CD4-positive, alpha-beta memory T cell (primary cell): ENCODE measurements at places on chromosomes 5 and 9. TPM values are rescaled to one million over a fixed set of nuclear protein-coding genes. Genes with fewer than 3 reads are reported as not detected.

The SLC25A2 gene
- 0.38 TPM for total RNA-seq

The PTGDS gene
- 4.8 TPM for total RNA-seq

The ZNF462 gene
- 1.0 TPM for total RNA-seq

The AGXT2 gene
- total RNA-seq, result not detected

The SAXO1 gene
- 1.0 TPM for total RNA-seq

The WWC1 gene
- total RNA-seq, result 2.7 TPM

The FGF18 gene
- total RNA-seq, result 0.17 TPM

The FBXL7 gene
- total RNA-seq, result not detected

The CDC25C gene
- not detected for total RNA-seq

The CNTLN gene
- 0.15 TPM for total RNA-seq

The ADGRD2 gene
- not detected for total RNA-seq

DNA sequence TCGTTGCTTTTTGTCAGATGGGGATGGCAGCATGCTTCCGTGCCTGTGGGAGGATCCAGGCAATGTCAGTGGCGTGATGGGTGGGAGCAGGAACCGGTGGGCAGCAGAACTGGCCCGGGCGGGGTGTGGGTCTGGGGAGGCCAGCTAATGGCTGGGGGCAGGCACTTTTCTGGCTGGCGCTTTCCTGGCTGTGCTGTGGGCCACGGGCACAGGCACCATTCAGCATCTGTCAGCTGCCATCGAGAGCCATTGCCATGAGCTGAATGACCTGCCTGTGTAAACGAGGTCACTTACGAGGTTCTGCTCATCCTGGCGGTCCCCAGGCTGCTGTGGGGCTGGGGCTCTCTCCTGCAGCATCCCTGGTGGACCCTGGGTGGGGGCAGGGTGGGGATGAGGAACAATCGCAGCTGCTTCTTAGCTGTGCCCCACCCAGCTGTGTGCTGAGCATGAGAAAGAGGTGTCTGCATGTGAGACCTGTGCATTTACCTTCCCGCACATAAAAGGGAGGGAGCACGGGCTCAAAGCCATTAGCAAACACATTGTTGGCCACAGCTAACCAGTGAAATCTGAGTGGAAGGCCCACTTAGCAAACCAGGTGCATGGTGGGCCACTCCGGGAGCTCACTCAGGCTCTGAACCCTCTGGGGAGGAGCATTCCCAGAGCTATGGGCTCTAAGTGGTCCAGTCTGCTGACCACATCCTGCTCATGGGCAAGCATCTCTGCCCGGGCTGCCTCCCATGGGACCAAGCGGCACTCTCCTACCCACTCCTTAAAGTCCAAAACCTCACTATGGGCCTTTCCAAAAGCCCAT lies 41.3 kb upstream of the OLFM1 start:
- no peaks in the 10 kb centered on the region for H3K27me3 ChIP-seq
- H3K27ac ChIP-seq, result no peak overlapping the region
- H3K4me1 ChIP-seq, result no peaks in the 10 kb centered on the region

GRCh38 chr5:178394074-178394473 lies 161.5 kb upstream of the PHYKPL start:
- no peak overlapping the region for H3K27ac ChIP-seq
- no peaks in the 10 kb centered on the region for H3K4me1 ChIP-seq
- DNase-seq, result no peak
- H3K4me3 ChIP-seq, result no peak overlapping the region
- no peaks in the 10 kb centered on the region for H3K27me3 ChIP-seq
- no peaks in the 10 kb centered on the region for H3K36me3 ChIP-seq

DNA sequence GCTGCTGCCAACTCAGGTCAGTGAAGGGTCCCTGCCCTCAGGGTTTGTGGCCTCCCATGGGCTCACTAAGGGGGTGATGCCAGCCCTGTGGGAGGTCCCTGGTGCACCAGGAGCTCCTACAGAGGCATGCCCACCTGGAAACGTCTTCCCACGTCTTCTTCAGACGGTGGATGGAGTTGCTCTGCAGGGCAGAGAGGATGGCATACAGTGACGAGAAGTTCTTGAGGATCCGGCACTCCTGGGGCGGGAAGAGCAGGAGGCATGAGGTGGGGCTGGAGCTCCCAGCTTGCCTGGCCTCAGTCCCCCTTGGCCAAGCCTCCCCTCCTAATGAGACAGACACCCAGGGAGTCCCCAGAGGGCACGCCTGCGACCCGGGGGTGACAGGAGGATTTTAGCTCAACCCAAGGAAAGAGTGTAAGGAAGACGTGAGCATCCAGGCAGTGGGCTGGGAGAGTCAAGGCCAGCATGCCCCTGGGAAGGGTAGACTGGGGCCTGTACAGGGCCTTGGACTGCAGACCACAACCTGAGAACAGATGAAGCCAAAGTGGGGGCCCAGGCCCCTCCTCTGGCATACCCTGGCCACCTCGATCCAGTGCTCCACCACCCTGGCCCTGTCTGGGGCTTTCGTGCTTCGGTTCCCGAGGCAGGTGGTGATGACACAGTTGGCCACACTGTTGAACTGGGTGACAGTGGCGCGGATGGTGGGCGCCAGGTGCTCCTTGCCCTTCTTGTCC lies 14.4 kb downstream of the RALGDS start:
- H3K27ac ChIP-seq, result no peak overlapping the region
- H3K36me3 ChIP-seq, result peaks cover 90% of the 10 kb centered on the region
- no peak for DNase-seq
- no peaks in the 10 kb centered on the region for H3K27me3 ChIP-seq

DNA sequence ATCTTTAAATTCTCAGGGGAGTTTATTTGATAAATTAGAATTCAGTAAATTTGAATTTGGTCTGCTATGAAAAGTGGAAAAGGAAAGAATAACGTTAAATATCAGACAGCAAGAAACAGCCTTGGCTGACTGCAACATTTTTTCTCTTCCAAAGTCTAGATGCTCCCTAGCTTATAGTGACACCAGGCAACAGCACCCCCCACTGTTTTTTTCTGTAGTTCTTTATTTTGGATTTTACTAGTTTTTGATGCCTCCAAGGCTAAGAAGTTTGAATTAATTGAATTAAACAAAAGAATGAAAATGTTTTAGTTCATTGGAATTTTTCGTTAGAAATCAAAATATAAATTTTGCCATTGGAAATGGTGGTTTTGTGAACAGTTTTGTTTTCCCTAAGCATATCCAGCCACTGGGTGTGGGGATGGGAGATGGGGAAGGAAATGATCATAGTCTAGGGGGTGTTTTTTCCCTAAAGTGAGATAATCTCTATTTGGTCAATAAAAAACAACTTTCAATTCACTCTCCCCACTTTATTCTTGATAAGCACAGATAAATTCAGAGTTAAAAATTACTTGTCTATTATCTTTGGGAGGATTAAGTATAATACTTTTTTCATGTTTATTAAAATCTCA lies 199.3 kb upstream of the CD180 start:
- H3K27ac ChIP-seq, result no peak overlapping the region
- no peaks in the 10 kb centered on the region for H3K27me3 ChIP-seq
- H3K4me1 ChIP-seq, result no peaks in the 10 kb centered on the region
- no peak for DNase-seq
- no peaks in the 10 kb centered on the region for H3K36me3 ChIP-seq
- no peak overlapping the region for H3K4me3 ChIP-seq

DNA sequence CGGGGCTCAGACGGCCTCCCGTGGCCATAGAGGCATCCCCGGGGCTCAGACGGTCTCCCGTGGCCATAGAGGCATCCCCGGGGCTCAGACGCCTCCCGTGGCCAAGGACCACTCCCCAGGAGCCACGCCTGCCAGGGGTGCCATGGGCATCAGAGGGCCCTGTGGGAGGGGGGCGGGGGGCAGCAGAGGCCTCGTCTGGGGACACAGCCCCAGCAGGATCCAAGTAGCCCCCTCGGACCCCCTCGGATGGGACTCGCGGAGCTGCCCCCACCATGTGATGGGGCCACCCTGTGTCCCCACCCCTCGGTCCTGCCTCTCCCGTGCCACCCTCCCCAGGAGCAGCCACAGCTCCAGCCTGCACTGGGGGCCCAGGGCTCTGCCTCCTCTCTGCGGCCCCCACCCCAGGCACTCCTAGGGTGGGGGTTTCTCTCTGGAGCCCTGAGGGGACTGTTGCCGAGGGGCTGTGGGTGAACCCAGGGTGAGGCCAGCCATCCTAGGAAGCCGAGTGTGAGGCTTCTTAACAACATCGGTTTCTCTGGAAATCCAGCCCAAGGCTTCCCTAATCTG lies 2.5 kb downstream of the ENTPD8 start:
- no peaks in the 10 kb centered on the region for H3K36me3 ChIP-seq
- no peak overlapping the region for H3K4me3 ChIP-seq
- no peaks in the 10 kb centered on the region for H3K4me1 ChIP-seq
- DNase-seq, result no peak
- no peaks in the 10 kb centered on the region for H3K27me3 ChIP-seq

GRCh38 chr5:31273161-31273560 lies 79.7 kb downstream of the CDH6 start:
- no peaks in the 10 kb centered on the region for H3K4me1 ChIP-seq
- H3K27me3 ChIP-seq, result no peaks in the 10 kb centered on the region
- H3K27ac ChIP-seq, result no peak overlapping the region
- no peak overlapping the region for H3K4me3 ChIP-seq

GRCh38 chr9:129093602-129094386 lies 12.9 kb downstream of the DOLPP1 start:
- H3K4me3 ChIP-seq, result no peak overlapping the region
- peaks cover 9% of the 10 kb centered on the region for H3K36me3 ChIP-seq
- H3K4me1 ChIP-seq, result no peaks in the 10 kb centered on the region
- H3K27ac ChIP-seq, result no peak overlapping the region

GRCh38 chr9:114321759-114322158 lies 1.1 kb upstream of the ORM1 start:
- DNase-seq, result no peak
- H3K27me3 ChIP-seq, result no peaks in the 10 kb centered on the region
- no peak overlapping the region for H3K4me3 ChIP-seq
- no peaks in the 10 kb centered on the region for H3K36me3 ChIP-seq
- H3K4me1 ChIP-seq, result no peaks in the 10 kb centered on the region
- H3K27ac ChIP-seq, result no peak overlapping the region

DNA sequence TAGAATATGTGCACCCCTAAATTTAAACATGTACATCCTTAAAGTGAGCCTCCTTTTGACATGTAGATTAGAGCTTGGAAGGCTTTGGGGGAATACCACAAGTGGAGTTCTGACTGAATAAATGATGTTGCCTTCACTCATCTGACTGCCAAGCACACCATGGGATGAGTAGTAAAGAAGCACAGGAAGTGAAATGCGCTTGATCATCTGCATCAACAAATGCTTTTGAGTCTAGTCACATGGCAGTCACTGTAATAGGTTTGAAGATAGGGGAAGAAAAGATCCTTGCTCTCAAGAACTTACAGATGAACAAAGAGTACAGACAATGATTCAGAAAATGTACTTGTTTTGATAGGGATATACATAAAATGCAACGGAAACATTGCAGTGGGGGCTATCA lies 62.0 kb upstream of the STARD4 start:
- no peaks in the 10 kb centered on the region for H3K36me3 ChIP-seq
- no peak for DNase-seq
- no peak overlapping the region for H3K4me3 ChIP-seq
- no peak overlapping the region for H3K27ac ChIP-seq
- H3K4me1 ChIP-seq, result no peaks in the 10 kb centered on the region

- no peak for DNase-seq
- no peaks in the 10 kb centered on the region for H3K4me1 ChIP-seq
- H3K27ac ChIP-seq, result no peak overlapping the region
- no peaks in the 10 kb centered on the region for H3K36me3 ChIP-seq
- H3K27me3 ChIP-seq, result no peaks in the 10 kb centered on the region
Measured at GRCh38 chr9:129289131-129289731, 111.2 kb upstream of the IER5L start.

DNA sequence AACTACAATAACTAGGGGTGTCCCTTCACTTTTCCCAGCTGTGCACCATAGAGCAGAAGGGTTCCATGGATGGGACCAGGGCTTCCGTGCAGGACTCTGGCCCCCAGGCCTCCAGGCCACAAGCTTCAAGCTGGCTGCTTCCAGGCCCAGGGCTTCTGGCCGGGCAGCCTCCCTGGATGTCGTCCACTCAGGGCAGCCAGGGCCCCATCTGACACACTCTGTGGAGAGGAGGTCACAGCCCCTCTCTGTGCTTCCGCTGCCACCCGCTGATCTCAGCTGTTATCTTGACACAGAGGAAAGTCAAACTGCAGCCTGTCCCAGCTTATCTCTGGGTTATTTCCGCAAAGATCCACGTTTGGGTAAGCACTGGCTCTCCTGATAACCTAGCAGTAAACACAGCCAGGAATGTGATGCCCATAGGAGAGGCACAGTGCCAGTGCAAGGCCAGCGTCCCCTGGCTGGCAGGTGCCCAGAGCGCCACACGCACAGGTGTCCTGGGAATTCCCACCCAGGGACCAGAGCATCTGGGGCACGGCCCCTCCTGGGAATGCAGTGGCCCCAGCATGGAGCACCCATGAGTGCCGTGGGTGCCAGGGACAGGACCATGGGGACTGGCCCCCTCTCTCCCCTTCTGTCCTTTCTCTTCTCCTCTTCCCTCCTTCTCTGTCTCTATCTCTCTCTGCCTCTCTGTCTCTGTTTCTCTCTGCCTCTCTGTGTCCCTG lies 15.6 kb upstream of the SLC6A19 start:
- no peak for DNase-seq
- H3K27ac ChIP-seq, result no peak overlapping the region
- H3K4me3 ChIP-seq, result no peak overlapping the region

- no peak for DNase-seq
- no peaks in the 10 kb centered on the region for H3K4me1 ChIP-seq
- H3K27me3 ChIP-seq, result no peaks in the 10 kb centered on the region
- H3K4me3 ChIP-seq, result no peak overlapping the region
- H3K27ac ChIP-seq, result no peak overlapping the region
Measured at GRCh38 chr9:30967476-30967875, 1417.0 kb upstream of the ACO1 start.

DNA sequence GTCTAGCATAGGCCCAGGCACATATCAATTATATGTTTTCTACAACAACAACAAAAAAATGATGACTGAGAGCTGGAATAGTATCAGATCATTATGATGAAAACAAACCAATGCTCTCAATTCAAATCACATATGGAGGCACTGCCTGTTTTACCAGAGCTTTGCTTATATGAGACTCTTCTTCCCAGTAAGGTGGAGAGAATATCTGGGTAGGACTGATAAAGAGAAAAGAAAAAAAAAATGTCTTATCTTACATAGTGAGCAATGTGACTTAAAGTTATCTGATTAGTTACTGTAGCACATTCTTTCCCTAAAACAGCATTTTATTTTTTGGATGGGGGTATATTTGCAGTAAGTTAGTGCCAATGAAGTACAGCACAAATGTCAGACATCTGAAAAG lies 154.8 kb downstream of the RAB3C start:
- H3K4me1 ChIP-seq, result no peaks in the 10 kb centered on the region
- no peaks in the 10 kb centered on the region for H3K27me3 ChIP-seq
- no peaks in the 10 kb centered on the region for H3K36me3 ChIP-seq
- no peak overlapping the region for H3K27ac ChIP-seq
- H3K4me3 ChIP-seq, result no peak overlapping the region

DNA sequence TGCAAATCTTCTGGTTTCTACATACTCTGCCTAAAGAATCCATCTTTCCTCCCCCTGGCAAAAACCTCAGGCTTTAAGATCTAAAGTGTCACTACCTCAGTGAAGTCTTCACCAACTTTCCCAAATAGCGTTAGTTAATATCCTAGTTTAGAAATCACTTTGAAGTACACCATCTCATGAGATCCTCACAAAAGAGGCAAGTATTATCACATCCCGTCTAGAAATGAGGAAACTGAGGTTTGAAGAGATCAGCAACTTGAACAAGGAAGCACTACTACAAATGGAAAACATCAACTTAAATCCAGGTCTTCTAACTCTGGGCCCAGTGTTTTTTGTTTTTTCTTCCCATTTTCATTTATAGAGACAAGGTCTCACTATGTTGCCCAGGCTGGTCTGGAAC lies 4.6 kb downstream of the AP3B1 start:
- H3K27ac ChIP-seq, result no peak overlapping the region
- H3K27me3 ChIP-seq, result no peaks in the 10 kb centered on the region
- H3K4me1 ChIP-seq, result peaks cover 50% of the 10 kb centered on the region
- no peaks in the 10 kb centered on the region for H3K36me3 ChIP-seq
- DNase-seq, result no peak
